ENCODE measurements at places on chromosomes 5 and 9.

GRCh38 chr9:14213504-14213903 is 100.4 kb downstream of the NFIB start:
- H3K27ac ChIP-seq: no peak overlapping the region
- H3K27me3 ChIP-seq: no peaks in the 10 kb centered on the region
- no peak overlapping the region for H3K4me3 ChIP-seq
- no peaks in the 10 kb centered on the region for H3K36me3 ChIP-seq

DNA sequence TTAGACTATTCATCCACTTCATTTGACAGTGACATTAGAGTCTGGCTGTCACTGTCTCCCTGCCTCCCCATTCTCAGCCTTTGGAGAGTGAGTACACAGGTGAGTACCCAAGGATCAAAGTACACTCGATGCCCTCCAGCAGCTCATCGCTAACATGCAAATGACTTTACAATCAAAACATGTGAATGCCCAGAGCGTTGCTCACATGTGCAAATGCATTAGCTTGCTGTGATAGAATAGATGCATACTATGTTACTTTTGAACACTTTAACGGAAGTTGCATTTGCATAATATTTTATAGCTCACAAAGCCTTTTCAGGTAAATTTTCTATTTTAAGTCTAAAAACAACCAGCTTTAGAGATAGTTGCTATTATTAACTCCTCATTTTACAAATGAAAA is 107.6 kb downstream of the SYK start:
- H3K27ac ChIP-seq: no peak overlapping the region
- no peaks in the 10 kb centered on the region for H3K27me3 ChIP-seq
- no peaks in the 10 kb centered on the region for H3K4me1 ChIP-seq
- H3K4me3 ChIP-seq: no peak overlapping the region
- no peaks in the 10 kb centered on the region for H3K36me3 ChIP-seq
- DNase-seq: no peak

DNA sequence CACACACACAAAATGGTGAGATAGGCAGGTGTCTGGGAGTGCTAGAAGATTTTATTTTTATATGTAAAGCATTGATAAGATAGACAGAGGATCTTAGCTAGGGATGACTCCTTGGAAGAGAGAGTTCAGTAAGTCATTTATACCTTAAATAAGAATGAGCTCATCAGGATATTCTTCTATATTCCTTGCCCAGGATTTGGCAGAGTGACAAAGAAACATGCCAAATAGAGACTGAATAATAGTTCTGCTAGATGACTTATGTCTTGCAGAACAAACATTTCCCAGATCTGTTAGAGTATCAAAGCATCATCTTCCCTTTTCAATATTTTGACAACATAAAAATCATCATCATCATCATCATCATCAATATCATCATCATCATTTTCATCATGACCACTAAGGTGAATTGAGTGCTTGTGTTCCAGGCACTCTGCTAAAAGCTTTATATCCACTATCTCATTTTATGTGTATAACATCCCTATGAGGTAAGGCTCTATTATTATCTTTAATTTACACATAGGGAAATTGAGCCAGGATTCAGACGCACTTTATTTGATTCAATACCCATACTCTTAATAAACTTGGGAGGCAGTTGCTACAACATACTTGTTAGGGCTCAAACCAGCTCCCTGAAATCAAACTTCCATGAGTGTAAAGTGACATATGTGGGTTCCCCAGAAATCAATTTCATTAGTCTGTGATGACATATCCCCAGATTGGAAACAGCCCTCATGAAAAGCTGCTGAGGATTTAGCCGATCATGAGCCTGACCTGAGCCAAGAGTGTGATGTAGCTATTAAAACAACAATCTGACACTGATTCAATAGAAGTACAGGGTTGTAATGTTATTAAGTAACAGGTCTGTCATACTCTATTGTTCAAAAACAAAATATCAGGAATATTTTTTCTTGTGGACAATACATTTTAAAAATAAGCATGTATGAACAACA is 176.3 kb upstream of the SEMA6A start:
- no peak for DNase-seq
- no peaks in the 10 kb centered on the region for H3K27me3 ChIP-seq

DNA sequence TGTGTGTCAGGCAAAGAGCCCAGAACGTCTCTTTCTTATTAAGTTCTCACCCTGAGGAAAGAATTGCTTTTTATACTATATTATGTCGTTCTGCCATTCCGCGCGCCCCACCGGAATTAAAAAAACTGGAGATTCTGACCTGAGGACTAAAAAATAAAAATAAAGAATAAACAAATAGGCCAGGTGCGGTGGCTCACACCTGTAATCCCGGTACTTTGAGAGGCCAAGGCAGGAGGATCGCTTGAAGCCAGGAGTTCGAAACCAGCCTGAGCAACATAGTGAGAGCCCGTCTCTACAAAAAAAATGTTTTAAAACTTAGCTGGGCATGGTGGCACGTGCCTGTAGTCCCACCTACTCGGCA is 677 bp upstream of the DYNC2I2 start:
- H3K4me1 ChIP-seq: no peaks in the 10 kb centered on the region
- H3K27ac ChIP-seq: no peak overlapping the region
- no peaks in the 10 kb centered on the region for H3K36me3 ChIP-seq

- no peak for DNase-seq
- H3K36me3 ChIP-seq: no peaks in the 10 kb centered on the region
- no peaks in the 10 kb centered on the region for H3K27me3 ChIP-seq
Measured at GRCh38 chr9:104772714-104773510, 9.0 kb downstream of the NIPSNAP3B start.

DNA sequence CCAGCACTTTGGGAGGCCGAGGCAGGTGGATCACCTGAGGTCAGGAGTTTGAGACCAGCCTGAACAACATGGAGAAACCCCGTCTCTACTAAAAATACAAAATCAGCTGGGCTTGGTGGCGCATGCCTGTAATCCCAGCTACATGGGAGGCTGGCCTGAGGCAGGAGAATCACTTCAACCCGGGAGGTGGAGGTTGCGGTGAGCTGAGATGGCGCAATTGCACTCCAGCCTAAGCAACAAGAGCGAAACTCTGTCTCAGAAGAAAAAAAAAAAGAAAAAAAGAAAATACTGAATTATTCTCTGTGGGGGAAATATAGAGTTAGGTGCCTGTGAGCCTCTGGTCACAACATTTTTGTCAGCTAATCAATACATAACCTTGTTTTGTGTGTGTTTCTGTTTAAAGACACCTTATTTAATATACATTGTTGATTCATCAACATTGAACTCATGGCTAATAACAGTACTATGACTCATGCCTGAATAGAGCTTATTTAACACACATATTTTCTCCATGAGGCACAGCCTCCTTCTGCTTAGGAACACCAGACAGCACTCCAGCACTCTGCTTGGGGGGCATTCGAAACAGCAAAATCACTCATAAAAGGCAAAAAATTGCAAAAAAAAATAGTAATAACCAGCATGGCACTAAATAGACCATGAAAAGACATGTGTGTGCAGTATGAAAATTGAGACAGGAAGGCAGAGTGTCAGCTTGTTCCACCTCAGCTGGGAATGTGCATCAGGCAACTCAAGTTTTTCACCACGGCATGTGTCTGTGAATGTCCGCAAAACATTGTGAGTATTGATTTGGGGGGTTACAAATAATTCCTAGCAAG is at the start of gene IL31RA:
TSS of gene IL31RA (plus strand) at position 519 of the 836 bp plus-strand sequence. CDS start at position 733, 214 bp downstream.
- peak within 1 kb of the TSS; percentile 46 for H3K27ac ChIP-seq
- no peaks in the 10 kb centered on the region for H3K27me3 ChIP-seq
- peak; percentile 78 for DNase-seq
- peaks cover 3% of the 10 kb centered on the region for H3K4me1 ChIP-seq
- H3K36me3 ChIP-seq: no peaks in the 10 kb centered on the region

- DNase-seq: no peak
- no peaks in the 10 kb centered on the region for H3K36me3 ChIP-seq
- peaks cover 4% of the 10 kb centered on the region for H3K4me1 ChIP-seq
- no peak overlapping the region for H3K4me3 ChIP-seq
- no peaks in the 10 kb centered on the region for H3K27me3 ChIP-seq
Measured at GRCh38 chr9:22050924-22051323, 41.8 kb upstream of the CDKN2B start.

- no peak overlapping the region for H3K27ac ChIP-seq
- no peaks in the 10 kb centered on the region for H3K27me3 ChIP-seq
- no peaks in the 10 kb centered on the region for H3K36me3 ChIP-seq
- DNase-seq: no peak
- H3K4me3 ChIP-seq: no peak overlapping the region
Measured at GRCh38 chr5:131994090-131994489, 17.4 kb downstream of the ACSL6 start.

DNA sequence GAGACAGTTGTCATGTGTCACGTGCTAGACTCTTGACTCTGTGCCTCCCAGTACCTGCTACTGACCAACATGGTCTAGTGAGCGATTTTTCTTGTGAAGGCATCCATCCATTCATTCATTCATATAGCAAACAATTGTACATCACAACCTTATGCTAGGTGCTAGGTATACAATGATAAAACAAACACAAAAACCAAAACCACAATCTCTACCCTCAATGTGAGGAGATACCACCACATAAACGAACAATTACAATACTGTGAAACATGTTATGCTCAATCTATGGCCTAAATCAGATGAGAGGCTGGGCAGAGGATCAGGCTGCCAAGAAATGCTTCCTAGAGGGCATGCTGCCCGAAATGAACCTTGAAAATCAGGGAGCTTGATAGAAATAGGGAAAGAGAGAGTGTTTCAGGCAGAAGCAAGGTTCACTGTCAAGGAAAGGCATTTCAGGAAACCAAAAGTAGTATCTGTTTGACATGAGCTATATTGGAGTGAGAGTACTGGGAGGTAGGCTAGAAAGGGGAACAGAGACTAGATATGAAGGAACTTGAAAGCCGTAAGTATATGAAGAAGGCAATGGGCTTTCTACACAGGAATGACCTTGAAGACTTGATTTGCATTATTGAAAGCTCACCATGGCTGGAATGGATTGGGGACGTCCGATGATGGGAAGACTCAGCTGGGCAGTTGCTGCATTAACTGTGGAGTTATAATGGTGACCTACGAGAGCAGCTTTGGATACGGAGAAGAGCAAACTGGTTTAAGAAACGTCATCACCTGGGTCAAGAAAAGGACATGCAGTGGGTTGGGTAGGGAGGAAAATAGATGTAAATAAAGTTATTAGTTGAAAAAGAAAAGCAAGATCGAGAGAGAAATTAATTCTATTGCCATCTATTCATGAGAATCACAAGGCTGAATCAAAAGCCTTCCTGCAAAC is 90.1 kb downstream of the THBS4 start:
- no peak for DNase-seq
- H3K4me1 ChIP-seq: peaks cover 2% of the 10 kb centered on the region
- no peak overlapping the region for H3K27ac ChIP-seq
- no peaks in the 10 kb centered on the region for H3K27me3 ChIP-seq
- no peaks in the 10 kb centered on the region for H3K36me3 ChIP-seq
